ENCODE measurements at places on chromosomes 11 and 22.
A peak's percentile ranks its signal among the peaks of the same experiment; 100 is the strongest.

- no peak for DNase-seq
Observed at GRCh38 chr11:80798174-80798573, 1357.3 kb upstream of the TENM4 start.

DNA sequence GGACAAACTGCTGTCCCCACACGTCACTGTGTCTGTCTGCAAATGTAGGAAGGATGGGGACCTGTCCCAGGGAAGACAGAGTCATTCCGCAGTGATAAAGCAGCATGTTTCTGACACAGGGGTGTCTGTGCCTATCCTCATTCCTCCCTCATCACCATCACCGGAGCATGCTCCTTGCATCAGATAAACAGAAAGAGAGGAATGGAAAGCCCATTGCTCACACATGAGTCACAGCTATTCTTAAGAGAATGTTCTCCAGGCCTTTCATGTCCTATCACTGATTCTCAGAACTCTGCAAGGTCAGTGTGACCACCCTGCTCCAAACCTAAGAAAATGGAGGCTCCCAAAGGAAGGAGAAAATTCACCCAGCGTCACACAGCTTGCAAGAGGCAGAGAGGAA lies 38.9 kb downstream of the ZNF195 start:
- no peak for DNase-seq

GRCh38 chr11:65072631-65072966 lies 11.2 kb downstream of the CDCA5 start:
- DNase-seq: no peak

- no peak for DNase-seq
Observed at GRCh38 chr22:20903093-20903492, 14.1 kb upstream of the CRKL start.

GRCh38 chr22:44271732-44272400 lies 40.9 kb downstream of the SHISAL1 start:
- no peak for DNase-seq

- DNase-seq: peak; percentile 78
Observed at GRCh38 chr22:38316364-38317121, 690 bp downstream of the CSNK1E start.

GRCh38 chr11:45556851-45557707 lies 108.3 kb downstream of the CHST1 start:
- DNase-seq: no peak

DNA sequence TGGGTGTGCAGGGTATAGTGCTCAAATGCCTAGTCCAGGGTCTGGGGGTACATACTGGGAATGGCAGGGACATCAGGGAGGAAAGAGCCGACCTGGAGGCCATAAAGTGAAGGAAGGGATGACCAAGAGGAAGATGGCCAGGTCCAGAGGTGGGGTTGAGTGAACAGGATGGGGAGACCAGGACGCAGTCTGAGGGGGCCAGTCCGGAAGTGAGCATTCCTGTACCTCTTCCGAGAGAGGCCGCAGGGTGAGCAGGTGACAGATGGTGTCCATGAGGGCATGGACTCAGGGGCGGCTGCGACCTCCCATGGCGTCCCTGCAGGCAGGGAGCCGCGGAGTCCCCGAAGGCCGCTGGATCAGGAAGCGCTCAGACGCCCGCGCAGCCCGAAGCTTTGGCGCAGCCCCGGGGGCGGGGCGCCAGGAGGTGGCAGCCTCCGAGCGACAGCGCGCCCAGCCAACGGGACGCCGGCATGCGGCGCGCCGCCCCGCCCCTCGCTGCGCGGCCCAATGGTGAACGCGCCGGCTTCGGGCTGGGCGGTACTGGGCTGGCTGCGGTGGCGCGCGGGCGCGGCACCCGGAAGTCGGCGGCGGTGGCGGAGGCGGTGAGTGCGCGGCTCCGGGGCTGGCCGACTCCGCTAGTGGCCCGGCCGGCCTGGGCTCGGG lies at the start of gene TANGO2:
Gene TANGO2, plus strand, starts transcription at position 578 of the 663 bp plus-strand sequence. CDS start 15,689 bp downstream, outside the sequence.
- DNase-seq: peak; percentile 99

- peak; percentile 80 for DNase-seq
Observed at GRCh38 chr11:65615950-65616574, 486 bp downstream of the PCNX3 start.

GRCh38 chr22:37353839-37354238 lies 71.5 kb downstream of the CYTH4 start:
- no peak for DNase-seq

- no peak for DNase-seq
Observed at GRCh38 chr11:45482331-45482730, 183.1 kb downstream of the CHST1 start.

DNA sequence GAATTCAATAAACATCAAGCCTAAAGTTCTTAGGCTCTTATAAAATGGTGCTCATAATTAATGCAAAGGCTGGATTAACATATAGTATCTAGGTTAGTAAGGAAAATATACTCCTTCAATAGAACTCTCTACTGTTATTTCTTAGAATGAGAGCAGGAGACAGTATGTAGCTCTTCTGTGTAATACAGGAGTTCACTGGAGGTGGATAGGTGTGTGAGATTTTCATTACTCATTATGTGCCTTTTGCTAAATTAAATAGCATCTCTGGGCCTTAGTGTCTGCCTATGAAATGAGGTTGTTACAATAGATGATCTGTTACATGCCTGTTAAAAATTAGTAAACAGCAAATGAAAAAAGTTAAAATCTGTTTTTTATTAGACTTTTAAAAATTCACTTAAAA lies 20.6 kb downstream of the EED start:
- no peak for DNase-seq

DNA sequence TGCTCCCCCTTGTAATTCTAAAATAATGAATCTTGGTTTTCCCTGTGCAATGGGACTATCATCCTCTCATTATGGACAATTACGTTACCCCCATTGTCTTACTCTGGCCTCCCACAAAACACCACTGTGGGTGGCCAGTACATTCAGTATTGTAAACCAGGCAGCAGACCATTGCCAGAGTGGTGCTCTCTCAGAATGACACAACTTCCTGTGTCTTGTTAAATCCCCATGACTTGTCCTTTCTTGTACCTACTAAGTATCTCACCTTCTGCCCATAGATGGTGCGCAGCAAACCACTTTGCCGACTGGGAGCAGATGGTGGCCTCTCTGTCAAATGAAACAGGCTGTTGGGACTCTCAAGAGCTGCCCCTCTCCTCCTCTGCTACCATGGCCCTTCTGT lies 287.1 kb upstream of the RAG2 start:
- no peak for DNase-seq

Measured in GM13976 (cell line).